Cerebellar cortex (tissue), 1 donor: ENCODE measurements at places on chromosomes 6 and 20.
A peak's percentile ranks its signal among the peaks of the same experiment; 100 is the strongest.

DNA sequence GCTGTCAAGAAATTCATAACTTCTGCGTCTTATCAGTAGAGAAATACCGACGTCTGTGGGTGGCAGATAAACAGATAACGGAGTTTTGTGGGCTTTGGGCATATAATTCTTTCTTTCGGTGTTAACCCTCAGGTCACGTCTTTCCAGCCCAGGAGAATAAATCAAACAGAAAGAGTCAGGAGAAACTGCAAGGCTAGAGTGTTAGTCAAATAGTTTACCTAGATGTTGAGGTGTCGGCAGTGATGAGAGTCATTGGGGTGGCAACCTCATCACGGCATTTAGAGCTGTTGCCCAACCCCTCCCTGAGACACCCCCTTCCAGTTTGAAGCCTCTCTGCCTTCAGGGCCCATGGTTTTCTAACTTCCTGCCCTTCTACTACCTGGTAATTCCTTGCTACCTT lies 49.5 kb downstream of the ADTRP start:
- DNase-seq = no peak

- no peak for DNase-seq
These were observed 281.6 kb downstream of the KHDC1L start for GRCh38 chr6:72943699-72944098.

GRCh38 chr20:38222231-38222922 lies 38.2 kb downstream of the KIAA1755 start:
- peak; percentile 34 for DNase-seq

- no peak for DNase-seq
These were observed 150.5 kb upstream of the PTPN1 start for GRCh38 chr20:50359607-50360217.

- DNase-seq = no peak
These were observed 42.0 kb upstream of the MCHR2 start for GRCh38 chr6:100035873-100036653.

- DNase-seq = no peak
These were observed 137.9 kb upstream of the NEDD9 start for GRCh38 chr6:11370191-11371018.

- peak; percentile 79 for DNase-seq
These were observed 44.3 kb downstream of the KHDC1L start for GRCh38 chr6:73180763-73181619.

DNA sequence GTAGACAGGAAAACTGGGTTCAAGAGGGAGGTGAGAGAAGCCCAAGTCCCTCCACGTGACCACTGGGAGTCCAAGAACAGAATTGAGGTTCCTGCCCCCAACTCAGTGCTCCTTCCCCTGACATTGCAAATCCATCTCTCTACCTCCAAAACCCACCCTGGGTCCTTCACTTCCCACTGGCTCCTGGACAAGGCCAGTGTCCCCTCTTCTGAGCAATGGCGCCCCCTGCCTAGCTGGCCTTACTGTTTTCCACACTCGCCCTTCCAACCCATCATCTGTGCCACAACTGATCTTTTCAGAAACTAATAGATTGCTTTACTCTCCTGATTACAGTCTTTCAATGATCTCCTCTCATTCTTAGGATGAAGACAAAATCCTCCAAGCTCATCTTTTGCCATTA lies 200.3 kb downstream of the ANKRD60 start:
- no peak for DNase-seq

GRCh38 chr20:47239719-47240067 lies 116.8 kb downstream of the ZMYND8 start:
- no peak for DNase-seq

DNA sequence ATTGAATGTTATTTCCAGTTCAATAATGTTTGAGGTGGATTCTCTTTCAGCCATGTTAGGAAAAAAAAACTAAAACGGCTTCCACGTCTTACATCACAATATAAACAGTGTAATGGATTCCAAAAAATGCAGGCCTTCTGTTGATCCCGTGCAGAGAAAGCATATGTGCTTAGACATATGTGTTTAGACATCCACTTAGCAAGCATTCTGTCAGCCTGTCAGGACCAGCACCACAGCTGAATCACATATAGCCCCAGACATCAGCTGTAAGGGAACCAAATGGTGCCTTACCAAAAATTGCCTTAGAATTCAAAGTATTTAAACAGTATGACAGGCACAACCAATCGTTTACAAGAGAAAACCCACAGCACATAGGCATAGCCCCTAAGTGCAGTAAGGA lies 304.9 kb downstream of the EYA4 start:
- no peak for DNase-seq

DNA sequence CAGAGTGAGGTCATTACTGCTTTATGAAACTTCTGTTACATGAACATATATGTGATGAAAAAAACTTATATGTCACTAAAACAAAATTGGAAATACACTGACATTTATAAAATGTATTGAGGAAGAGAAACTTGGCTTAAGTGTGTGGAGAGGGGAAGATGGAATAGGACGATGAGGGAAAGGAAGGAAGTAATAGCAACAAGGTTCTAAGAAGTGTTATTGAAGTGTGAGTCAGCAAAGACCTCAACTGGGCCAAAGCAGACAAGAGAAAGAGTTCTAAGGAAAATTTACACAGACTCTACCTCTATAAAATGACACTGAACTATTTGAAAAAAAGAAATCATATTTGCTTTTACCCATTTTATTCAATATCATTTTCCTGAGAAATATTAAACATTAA lies 38.3 kb downstream of the SNX3 start:
- no peak for DNase-seq

DNA sequence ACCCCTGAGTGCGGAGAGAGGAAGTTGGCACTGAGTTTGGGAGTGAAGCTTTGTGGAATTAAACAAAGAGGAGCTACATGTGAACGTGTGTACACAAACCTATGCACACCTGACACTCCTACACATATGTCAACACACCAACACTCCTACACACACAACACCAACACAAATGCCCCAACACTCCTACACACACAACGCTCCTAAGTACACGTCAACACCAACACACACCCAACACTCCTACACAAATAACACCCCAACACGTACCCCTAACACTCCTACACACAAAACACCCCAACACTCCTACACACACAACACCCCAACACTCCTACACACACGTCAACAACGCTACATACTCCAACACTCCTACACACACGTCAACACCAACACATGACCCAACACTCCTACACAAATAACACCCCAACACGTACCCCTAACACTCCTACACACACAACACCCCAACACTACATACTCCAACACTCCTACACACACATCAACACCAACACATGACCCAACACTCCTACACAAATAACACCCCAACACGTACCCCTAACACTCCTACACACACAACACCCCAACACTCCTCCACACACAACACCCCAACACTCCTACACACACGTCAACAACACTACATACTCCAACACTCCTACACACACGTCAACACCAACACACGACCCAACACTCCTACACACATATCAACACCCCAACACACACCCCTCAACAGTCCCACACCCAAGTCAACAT lies 40.1 kb upstream of the ZBP1 start:
- no peak for DNase-seq

- DNase-seq = no peak
These were observed 26.8 kb downstream of the JAG1 start for GRCh38 chr20:10646886-10647420.

GRCh38 chr6:154511791-154512190 lies 1.3 kb upstream of the CNKSR3 start:
- no peak for DNase-seq

- peak; percentile 44 for DNase-seq
These were observed 108.0 kb downstream of the CHD6 start for GRCh38 chr20:41510224-41510623.

GRCh38 chr6:135506270-135506997 lies 8.9 kb upstream of the AHI1 start:
- DNase-seq = peak; percentile 67

DNA sequence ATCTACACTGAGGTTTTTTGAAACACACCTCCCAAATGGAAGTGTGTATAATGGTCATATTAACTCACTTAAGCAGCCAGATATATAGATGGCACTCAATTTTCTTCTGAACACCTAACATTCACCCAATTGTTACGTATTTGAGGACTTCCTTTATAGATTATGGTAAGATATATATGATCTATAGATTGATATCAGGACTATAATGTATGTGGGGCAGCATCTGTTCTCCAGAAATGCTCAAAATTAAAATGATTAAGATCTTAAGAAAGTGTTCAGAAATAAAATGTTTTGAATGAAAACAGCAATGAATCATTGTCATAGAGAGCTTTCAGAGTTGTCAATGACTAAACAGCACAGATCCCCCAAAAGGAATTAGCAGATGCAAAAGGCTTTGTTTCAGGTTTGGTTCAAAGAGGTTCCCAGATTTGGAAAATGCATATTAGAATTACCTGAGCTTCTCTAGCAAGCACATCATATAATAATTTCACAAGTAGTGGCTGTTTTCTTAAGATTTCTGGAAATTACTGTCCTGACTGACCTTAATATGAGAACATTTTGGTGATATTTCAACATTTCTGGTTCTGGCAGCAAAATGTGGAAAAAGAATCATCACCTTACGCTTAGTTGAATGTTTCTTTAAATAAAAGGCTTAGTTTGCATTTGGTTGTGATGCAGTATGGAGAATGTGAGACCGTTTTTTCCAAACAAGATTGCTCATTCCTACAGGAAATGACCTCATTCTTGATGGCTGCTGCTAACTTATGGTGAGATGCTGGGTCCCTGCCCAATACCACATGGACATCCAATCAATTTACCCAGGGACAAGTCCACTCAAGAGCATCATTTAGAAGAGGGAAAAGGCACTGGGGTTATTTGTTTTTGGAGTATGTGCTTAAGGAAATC lies 31.5 kb downstream of the TRAF3IP2 start:
- DNase-seq = no peak

GRCh38 chr20:2883726-2884637 lies 10.7 kb downstream of the PTPRA start:
- no peak for DNase-seq

DNA sequence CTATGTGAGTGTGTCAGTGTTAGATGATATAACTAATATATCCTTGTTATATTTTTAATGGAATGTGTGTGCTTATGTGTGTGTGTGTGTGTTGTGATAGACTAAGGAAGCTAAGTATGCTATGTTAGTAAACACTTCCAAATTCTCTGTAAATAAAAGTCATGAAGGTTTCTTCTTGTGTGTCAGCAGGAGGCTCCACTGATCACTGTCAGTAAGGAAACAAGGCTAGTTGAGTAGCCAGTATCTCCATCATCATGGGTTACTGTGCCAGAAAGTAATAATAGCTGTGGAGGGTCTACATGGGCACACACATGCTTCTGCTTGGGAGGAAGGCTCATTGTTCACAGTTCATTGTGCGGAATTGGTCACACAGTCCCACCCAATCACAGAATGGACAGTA lies 302.8 kb upstream of the RNF217 start:
- DNase-seq = no peak

DNA sequence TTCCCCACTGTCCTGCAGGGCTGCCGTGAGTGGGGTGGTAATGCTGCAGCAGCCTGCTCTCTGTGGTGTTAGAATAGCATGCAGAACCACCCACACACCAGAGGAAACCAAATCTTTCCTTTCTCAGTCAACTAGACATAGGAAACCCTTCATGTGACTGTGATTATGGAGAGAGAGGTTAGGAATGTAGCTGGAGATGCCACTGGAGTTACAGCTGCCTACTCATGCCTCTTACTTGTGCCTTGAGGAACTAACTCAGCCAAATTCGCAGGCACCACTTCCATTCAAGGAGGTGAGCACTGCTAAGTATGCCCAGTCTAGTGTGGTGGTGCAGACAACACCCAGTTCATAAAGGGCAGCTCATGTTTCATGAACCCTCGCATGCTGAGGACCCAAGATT lies 27.4 kb downstream of the MUC22 start:
- DNase-seq = no peak

GRCh38 chr6:97029552-97029951 lies 105.0 kb downstream of the KLHL32 start:
- DNase-seq = no peak

GRCh38 chr6:94590416-94590815 lies 986.9 kb upstream of the MANEA start:
- no peak for DNase-seq

DNA sequence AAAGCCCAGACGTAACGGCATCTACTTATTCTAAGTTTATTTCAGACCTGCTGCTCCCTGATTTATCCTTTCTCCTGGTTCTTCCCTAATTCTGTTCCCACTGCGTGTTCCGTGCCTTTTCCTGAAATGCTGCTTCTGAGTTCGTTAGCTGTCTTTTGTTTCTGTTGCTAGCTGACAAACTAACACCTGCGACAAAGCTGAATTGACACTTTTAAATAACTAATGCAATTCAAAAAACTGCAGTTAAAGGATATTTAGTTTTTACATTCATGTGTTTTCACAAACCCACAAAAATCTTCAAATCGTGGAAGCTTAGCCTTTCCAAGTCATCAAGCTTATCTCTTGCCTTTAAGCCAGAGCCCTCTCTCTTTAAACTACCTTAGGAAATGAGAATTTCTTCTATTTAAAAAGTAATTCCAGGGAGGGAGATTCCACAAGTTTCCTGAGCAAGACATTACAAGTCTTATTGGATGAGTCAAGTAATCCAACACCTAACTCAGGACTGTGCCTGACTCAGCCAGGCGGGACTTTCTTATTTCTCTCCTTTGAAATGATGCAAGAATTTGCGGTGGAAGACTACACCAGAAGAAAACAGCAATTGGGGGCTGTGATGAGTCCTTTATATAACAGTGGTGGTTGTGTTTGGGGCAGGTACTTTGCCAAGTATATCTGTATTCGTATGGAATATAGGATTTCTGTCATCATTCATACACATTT lies 6.3 kb downstream of the ADTRP start:
- peak; percentile 63 for DNase-seq

DNA sequence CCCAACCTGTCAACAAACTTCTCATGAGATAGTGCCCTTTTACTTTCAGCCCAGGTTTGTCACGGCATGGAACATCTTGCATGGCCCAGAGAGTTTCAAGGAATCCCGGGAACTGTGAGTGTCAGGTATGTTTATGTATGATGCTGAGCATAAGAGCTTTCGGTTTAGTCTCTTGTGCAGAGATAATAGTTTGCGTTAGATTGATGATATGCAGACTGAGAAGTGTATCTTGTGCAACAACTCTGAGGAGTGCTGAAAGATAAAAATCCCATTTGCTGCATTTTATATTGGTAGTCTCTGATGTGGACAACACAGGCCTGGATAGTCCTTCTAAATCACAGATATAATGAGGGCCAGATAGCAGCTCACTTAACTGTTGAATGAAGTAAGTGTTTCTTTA lies 99.0 kb downstream of the TBX18 start:
- DNase-seq = no peak

GRCh38 chr6:21507811-21508210 lies 85.7 kb upstream of the SOX4 start:
- no peak for DNase-seq

- DNase-seq = no peak
These were observed 2.0 kb downstream of the LRRC1 start for GRCh38 chr6:53796791-53797190.
